Stimulated activated CD4-positive, alpha-beta T cell treated with anti-CD3 and anti-CD28 coated beads, TNF-alpha, amount 100 ng/mL, for 1 hour (primary cell): ENCODE measurements at places on chromosomes 6 and 20.

GRCh38 chr20:2293971-2294370, 1.8 kb upstream of the TGM3 start:
- no peak for DNase-seq

GRCh38 chr6:26183237-26183580, 96.0 kb downstream of the HFE start:
- no peak for DNase-seq

DNA sequence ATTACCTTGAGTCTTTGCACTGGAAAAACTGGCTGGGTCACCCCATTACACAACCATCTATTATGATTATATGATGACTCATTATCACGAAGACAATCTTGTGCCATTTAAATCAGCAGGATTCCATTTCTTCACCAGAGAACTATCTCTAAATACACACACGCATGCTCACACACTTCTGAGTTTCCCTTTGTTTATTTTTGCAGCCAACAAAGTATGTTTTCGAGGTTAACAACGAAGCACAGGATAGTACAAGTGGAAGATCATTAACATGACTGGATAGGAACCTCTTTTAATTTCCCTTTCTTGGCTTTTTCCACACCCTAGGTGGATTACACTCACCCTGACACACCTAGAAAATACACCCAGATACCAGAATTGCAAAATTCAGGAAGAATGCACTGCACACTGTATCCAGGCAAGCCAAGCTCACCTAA, 18.9 kb downstream of the PERP start:
- no peak for DNase-seq

GRCh38 chr20:24832518-24832917, 116.6 kb upstream of the CST7 start:
- no peak for DNase-seq

DNA sequence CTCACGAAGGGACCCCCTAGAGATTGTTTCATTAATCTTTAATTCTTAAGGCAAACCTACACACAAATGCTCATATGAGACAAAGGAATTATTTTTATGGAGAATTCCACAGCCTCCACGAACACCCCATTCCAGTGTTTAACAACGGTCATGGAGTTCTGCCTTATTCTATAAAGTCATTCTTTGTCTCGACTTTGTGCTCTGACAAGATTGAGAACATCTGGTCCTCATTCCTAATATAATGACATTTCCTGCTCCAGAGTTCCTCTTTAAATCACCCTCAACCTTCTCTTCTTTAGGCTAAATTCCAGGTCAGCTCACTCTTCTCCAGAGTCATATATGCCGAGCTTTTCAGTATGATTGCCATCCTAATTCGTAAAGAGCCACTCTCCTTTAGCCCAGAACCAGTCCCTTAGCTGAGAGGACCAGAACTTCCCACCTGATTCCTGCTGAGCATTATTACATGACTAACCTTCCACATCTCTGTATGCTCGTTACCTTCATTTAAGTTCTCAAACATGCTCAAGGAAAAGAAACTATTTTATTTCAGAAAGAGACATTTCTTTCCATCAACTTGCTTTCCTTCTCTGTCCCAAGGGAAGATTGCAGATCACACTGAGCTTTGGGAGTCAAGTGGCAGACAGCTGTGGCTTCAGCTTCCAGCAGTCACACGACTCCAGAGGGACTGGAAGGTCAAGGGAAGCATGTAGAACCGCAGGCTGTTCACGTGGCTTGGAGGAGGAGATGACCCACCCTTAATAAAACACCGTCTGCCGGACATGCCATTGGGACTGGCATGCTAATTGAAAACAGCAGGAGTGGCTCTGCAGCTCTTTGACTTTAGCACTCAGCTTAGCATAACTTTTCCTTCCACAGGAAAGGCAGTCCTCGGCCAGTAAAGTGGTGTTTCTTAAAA, 467.1 kb upstream of the HSF2 start:
- no peak for DNase-seq

DNA sequence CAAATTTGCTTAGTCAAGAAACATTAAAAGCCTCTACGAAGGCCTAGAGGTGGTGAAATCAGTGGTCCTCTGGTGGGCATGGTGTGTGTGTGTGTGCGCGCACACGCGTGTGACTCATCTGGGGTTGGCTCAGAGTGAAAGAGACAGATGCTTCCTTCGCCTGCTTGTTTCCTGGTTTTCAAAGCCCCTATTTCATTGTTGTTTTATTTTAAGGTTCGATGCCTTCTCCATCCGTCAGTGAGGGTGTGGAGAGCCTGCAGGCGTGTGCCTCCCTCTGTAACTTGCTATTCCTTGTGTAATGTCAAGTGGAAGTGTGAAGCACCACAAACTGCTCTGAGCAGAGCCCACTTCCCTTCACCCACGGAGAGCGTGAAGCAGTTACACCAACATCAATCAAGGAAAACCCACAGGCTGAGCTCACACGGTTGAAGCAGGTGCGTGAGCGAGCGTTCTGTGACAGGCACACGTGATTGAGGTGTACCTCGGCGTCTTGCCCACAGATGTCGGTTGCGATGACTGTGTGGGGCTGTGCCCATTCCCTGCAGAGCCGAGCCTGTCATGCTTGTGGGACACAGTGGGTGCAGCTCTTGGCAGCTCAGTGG, 233.9 kb downstream of the PRL start:
- DNase-seq, result no peak

- no peak for DNase-seq
Measured at GRCh38 chr6:109001291-109001894, 93.3 kb downstream of the SESN1 start.

DNA sequence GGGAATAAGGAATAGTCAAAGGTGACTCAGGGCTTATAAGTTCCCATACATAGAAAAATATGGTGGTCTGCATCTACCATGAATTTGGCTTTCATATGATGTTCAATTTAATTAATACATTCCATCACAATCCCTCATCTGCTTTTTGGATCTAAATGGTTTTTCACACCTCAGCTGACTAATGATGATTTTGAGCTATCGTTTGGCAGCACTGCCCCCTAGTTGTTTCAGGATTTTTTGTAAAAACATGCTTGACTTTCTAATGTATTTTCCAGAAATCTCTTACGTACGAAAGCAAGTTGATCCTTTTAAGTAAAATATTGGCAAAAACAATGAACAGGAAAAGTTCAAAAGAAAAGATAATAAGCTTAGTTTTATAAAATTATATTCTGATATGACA, 408.6 kb upstream of the ADGRB3 start:
- DNase-seq, result no peak

GRCh38 chr6:7392402-7392801, 2.8 kb downstream of the RIOK1 start:
- no peak for DNase-seq

DNA sequence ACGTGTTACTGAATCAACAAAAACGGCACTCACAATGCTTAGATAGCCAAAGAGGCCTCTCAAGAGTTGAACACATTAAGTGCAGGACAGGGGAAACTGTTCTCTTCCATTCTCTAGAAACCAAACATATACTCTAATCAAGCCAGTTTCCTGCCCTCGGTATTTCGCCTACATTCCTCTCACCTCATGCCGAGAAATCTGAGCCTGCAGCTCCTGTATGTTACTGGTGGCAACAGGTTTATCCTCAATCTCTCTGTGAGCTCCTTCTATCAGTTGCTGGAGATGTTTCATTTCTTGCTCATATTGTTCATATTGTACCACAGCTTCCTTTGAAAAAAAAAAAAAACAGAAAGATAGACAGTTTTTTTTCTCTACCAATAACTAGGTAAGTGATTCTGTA, 328.9 kb downstream of the SYNE1 start:
- DNase-seq, result no peak

DNA sequence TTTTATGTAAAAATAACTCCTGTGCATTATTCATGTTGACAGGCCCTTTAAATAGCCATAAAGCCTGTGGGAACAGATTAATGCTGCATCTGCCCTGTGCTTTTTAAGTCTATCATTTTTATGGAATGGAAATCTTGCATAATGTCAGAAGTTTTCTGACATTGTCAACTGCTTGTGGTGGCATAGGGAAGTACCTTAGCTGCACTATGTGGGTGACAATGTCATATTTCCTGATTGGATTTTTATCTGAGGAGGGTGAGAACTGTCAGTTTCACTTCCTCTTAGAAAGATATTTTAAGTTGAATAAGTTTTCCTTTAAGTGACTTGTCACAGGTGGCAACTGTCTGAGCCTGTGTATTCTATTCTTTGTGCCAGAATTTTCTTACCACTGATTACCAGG, 267.9 kb downstream of the PLCB1 start:
- DNase-seq, result no peak

DNA sequence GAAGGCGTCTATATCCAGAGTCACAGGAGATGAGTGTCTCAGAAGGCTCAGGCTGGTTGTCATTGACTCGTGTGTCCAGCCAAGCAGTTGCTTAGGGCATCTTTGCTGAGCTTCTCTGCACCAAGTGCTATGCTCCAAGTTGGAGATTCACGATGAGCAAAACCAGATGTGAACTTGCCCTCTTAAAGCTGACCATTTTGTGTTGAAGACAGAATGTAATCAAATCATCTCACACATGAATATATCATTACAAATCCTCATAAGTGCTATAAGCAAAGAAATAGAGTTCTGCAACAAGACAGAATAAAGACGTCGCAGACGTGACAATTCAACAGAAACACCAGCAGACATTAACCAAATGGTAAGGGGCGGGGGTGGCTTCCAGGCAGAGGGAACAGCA, 103.9 kb downstream of the ALDH8A1 start:
- no peak for DNase-seq

DNA sequence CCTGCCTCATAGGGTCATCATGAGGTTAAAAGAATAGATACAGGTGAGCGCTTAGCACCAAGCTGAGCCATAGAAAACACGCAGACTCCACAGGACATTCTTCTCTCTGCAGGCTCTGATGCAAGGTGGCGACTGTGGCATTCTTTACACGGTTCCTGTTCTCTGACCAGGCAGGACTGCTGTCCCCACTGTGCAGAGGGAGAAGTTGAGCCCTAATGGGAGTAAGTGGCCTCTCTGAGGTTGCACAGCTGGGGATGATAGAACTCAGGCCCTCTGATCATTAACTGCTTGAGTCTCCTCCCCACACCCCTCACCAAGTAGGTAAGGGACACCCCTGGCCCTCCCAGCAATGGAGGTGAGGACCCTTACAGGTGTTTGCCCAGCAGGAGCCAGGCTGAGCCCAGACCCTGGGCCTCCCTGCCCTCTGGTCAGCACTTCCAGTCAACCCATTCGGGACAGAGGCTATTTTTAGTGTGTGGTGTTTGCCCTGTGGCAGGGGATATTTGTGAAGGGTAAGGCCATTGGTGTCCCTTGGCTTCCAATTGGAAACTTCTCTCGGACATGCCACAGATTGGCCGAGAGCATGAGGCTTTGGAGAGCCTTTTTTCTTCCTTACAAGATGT, 116.8 kb downstream of the VEGFA start:
- no peak for DNase-seq

DNA sequence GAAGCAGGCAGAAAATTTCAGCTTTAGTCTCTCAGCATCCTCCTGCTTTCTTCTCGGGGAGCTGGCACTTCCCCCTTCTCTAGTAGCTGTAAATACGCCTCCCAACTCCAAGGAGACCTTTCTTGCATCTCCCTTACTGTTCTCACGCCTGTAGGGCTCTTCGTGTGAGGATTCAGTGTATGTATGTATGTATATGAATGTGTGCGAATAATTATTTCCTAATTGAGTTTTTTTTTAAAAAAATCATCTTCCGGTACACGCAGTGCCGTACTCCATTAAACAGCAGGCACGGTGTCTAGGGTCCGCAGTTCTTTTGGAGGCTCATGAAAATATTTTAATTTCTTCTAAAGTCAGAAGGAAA, 85.4 kb downstream of the HFE start:
- DNase-seq, result no peak

GRCh38 chr20:53695797-53696527, 102.3 kb upstream of the ZNF217 start:
- DNase-seq, result no peak

DNA sequence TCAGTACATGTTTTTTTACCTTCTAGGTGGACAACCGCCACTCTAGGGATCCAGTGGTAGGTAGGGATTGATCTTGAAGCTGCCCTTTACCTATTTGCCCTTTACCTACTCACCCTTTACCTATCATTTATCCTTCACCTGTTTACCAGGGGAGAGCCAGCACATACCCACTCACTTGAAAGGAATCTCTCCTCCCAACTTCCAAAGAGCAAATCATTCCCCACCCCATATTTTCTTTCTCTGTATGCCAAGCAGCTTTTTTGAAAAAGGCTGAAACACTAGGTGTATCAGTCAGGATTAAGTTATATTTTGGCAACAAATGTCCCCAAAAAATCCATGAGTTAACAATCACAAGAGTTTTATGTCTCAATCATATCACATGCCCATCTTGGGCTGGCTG, 10.5 kb upstream of the EPM2A start:
- no peak for DNase-seq

DNA sequence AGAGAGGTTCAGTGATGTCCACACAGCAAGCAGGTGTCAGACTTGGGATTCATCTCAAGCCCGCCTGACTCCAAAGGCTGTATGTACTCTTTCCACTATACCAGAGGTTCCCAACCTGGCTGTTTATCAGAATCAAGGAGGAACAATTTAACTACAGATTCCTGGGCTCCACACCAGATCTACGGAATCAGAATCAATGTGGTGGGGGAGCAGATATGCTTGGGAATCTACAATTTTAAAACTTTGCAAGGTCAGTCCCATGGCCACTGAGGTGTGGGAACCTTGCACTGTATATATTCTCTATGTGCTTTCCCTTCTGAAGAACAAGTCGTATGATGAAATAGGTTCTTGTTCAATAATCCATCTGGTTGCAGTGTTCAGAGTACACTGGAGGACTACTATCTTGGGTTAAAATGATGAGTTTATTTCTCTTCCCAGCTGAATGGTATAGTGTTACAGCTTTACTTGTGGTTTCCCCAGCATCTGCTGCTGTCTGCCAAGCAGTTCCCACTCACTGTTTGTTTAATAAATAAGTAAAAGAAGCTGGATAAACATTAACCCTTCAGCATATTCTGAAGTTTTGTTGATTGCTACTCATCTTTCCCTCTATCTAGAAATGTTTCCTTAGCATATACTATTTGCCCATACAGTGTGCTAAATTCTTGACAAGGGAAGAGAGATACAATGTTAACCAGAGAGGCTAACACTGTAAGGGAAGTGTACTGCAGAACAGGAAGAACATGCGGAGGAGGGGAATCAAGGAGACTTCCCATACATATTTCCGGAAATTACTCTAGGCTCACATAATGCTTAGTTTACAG, 9.9 kb downstream of the TTI1 start:
- DNase-seq, result no peak

- no peak for DNase-seq
Measured at GRCh38 chr6:143536866-143537691, 25.6 kb upstream of the FUCA2 start.

DNA sequence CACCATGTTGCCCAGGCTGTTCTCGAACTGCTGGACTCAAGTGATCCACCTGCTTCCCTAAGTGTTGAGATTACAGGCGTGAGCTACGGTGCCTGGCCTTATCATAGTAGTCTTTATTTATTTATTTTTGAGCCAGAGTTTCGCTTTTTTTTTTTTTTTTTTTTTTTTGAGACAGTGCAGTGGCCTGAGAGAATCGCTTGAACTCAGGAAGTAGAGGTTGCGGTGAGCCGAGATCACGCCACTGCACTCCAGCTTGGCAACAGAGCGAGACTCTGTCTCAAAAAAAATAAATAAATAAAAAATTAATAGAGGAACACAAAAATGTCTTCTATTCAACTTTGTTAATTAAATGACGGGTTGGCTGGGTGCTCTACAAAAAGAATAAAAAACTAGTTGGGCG, 12.9 kb downstream of the MAPRE1 start:
- no peak for DNase-seq
